ENCODE measurements at places on chromosomes 13 and 19. TPM values are rescaled to one million over a fixed set of nuclear protein-coding genes. Genes with fewer than 3 reads are reported as not detected.

DNA sequence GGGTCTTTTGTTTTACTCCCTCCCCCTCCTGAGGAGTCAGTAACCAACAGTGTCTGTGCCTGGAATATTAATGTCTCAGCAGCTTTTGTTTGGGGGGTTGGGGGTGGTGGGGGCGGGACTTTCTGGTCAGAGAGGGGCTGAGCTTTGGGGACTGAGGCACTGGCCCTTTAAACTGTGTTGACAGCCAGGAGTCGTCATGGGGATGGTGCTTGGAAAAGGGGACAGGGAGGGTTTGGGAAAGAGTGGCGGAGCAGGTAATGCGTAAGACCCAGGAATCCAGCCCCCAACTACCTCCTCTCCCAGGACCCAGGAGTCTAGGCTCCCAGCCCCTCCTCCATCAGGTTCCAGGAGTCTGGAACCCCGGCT lies 5.2 kb downstream of the CADM4 start:
- DNase-seq, result no peak

DNA sequence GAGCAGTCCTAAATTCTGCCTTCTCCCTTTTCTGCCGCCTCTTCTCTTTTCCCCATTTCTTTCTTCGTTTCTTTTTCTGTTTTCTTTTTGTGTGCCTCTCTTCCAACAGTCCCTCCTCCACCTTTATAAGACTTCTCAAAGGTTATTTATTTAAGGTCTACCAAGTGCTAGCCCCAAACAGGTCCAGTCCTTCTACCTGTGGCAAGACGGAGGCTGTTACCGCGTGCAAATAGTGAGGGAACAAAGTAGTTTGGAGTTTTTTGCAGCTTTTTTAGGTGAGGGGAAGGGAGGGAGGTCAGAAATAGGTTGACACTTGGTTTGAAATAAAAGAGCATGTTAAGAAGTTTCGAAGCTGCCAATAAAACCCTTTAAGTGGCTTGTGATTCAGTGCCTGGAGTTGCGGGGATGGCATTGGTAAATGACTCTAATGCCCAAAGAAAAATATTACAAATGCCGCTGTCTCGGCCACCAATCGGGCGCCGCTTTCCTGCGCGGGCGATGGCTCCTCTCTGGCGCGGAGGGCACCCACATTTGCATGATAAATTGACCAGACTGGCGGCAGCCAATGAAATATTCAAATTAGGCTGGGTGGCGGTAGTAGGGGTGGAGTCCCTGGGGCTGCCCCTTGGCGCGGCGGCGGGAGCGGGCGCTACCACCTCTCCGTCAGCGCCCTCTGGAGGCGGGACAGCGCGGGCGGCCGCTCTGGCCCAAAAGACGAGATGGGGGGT lies 7.5 kb upstream of the TSHZ3 start:
- DNase-seq, result peak; percentile 86

Gene ZNF729
- not detected for total RNA-seq

- DNase-seq, result peak; percentile 52
These were observed 362.6 kb downstream of the KLF5 start for GRCh38 chr13:73421310-73421912.

Gene S1PR4
- 29.0 TPM for total RNA-seq

- DNase-seq, result no peak
These were observed 53.3 kb upstream of the C13orf46 start for GRCh38 chr13:114027046-114027715.

Measured in activated CD4-positive, alpha-beta T cell treated with anti-CD3 and anti-CD28 coated beads for 36 hours (primary cell).